Aortic smooth muscle cell (primary cell): ENCODE measurements at places on chromosomes 7 and 10. TPM values are rescaled to one million over a fixed set of nuclear protein-coding genes. Genes with fewer than 3 reads are reported as not detected.

The PRSS1 gene
- total RNA-seq, result not detected in 2 replicates

The FAM237B gene
- total RNA-seq, result not detected in 2 replicates

The SUPV3L1 gene
- 23.3 and 25.1 TPM in 2 replicates for total RNA-seq

The C1GALT1 gene
- total RNA-seq, result 41.7 and 57.2 TPM in 2 replicates

The LIPJ gene
- total RNA-seq, result under 0.01 TPM in 1 of 2 replicates, not detected in the other

The TRPV6 gene
- under 0.01 and 0.13 TPM in 2 replicates for total RNA-seq

The ZNF33B gene
- total RNA-seq, result 3.3 and 6.1 TPM in 2 replicates

The NET1 gene
- 26.0 and 61.0 TPM in 2 replicates for total RNA-seq

The ZNF746 gene
- total RNA-seq, result 11.5 and 13.9 TPM in 2 replicates

The SFTPA1 gene
- total RNA-seq, result not detected in 2 replicates

The LRRD1 gene
- total RNA-seq, result 0.12 and 0.13 TPM in 2 replicates

The PARG gene
- total RNA-seq, result 39.4 and 39.9 TPM in 2 replicates

The ANKRD26 gene
- total RNA-seq, result 7.7 and 8.6 TPM in 2 replicates

The ENKUR gene
- total RNA-seq, result 0.25 and 0.26 TPM in 2 replicates

The HMX2 gene
- not detected in 2 replicates for total RNA-seq

The GCK gene
- total RNA-seq, result 0.25 and 0.26 TPM in 2 replicates

The SLC26A3 gene
- not detected in 2 replicates for total RNA-seq
